ENCODE measurements at places on chromosomes 3 and 15.

- DNase-seq, result no peak
These were observed 3.2 kb downstream of the PTPRG start for GRCh38 chr3:61564395-61565059.

DNA sequence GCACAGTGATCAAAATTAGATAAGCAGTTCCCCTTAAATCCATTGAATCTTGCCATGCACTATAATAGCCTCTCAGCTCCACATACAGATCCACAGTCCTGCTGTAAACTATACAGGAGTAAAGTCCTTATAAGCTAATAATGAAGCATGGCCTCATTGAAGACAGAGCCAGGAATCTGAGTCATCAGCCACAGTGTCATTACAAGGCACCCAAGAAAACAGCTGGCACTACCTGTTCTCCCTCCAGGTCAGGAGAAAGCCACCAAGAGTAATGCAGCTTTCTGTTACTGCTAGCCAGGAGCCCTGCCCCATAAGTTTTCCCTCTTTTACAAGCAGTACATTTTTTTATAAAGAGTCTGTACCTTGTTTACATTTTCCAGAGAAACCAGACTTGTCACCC is 27.3 kb downstream of the WDR49 start:
- no peak for DNase-seq

- DNase-seq, result no peak
These were observed 5.1 kb downstream of the SCAMP2 start for GRCh38 chr15:74868059-74868458.

DNA sequence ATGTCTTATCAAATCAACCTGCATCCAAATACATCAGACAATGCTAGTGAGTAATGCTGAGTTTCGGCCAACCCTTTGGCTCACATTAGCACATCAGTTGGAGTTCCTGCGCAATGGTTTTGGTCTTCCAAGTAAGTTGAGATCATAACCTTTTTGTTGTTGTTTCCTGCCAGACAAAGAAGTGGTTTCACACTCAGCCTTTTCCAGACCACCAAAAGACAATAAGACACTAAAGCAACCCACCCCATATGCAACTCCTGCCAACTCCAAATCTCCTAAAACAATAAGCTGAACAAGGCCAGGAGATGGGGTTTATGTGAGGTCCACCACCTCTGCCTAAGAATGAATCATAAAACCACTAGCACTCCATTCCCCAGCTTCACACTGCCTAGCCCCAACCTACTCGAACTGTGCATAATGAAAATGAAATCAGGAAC is 177.0 kb downstream of the ERC2 start:
- DNase-seq, result no peak

DNA sequence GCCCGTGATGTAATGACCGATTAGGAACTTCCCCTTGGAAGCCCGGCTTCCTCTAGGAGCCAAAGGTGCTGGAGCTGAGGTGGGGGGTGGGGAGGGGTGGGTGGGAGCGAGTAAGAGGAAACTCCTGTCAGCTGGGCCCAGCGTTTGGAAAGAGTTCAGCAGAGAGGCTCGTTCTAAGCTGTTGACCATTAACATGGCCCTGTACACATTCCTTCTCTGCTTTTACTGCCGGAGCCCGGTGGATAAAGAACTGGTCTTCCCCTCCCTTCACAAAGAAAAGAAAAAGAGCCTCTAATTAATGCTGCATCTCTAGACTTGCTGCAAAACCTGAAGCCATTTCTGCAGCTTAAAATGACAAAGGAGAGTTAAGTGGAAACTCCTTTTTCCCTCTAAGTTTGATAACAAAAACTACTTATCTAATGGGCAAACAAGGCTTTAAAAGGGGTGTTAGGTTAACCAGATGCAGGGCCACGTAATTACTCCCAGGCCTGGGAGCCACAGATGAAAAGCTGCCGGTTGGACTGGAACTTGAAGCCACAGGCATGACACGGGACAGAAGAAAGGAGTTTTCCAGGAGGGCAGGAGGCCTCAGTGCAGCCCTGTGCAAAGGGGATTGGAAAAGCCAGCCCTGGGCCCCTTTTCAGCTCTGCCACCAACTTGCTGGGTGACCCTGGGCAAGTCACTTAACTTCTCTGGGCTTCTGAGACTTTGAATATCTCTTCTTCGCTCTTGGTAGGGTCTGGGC is 71.3 kb downstream of the SMAD6 start:
- DNase-seq, result no peak

DNA sequence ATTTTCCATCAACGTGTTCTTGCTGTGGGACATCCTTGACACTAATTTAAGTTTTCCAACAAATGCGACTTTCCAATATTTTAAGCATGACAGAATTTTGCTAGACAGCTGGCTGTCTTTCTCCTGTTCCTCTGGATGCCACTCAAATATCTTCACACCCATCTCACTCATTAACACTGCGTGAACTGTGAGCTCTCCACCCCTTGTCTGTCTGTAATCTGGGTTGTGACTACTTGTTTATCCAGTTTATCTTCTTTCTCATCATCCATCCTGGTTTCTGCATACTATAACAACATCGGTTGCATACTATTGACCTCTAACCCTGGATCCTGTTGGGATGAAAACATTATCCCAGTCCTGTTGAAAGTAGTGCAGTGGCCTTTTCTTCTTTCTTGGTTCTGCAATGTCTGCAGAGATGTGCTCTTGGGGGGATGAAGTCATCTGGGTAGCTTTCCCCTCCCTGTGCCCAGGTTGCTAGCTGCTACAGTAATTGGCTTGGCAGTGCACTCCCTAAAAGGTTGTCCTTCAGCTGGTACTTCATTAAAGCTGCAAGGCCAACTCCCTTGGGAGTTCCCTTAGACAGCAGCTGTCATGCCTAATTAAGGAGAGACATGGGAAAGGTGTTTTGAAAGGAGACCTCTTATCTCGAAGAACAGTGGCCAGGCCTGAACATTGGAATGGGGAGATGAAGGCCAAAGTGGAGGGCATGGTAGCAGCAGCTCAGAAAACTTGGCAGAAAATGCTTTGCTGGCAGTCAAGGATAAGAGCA is 24.7 kb downstream of the KAT2B start:
- no peak for DNase-seq

DNA sequence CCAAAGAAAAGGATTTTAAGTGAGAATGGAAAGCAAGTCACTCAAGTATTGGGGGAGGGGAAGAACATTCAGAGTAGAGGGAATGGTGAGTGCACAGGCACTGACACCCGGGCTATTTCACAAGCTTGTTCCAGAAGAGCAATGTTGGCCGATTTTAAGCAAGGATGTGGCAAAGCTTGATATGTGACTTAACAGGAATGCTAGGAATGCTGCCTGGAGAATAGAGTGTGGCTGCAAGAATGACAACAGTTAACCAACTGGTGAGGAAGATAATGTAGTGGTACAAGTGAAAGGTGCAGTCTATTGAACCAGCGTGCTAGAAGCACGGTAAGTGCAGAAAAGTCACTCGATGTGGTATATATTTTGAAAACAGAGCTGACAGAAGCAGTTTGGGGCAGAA is 6.2 kb upstream of the CCDC80 start:
- no peak for DNase-seq

DNA sequence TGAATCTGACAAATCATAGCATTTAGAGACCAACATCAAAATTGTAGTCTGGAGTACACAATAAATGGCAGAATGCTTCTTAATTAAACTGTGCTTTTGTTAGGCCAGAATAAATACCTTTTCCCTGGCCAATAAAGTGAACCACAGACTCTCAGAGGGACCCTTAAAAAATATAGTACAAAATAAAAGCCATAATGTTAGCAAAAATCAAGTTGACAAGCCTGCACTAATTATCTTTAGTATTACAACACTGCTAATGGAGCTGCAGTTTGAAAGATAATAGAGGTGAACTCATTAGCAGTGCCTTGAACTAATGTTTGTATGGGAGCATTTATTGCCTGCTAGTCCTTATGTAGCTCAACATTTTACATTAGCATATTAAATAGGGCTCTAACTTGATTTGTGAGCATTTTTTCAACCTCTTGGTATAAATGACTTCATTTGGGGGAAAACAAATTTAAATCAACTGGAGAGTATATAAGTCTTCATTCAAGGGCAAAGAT is 801.3 kb downstream of the EPHA3 start:
- DNase-seq, result no peak

DNA sequence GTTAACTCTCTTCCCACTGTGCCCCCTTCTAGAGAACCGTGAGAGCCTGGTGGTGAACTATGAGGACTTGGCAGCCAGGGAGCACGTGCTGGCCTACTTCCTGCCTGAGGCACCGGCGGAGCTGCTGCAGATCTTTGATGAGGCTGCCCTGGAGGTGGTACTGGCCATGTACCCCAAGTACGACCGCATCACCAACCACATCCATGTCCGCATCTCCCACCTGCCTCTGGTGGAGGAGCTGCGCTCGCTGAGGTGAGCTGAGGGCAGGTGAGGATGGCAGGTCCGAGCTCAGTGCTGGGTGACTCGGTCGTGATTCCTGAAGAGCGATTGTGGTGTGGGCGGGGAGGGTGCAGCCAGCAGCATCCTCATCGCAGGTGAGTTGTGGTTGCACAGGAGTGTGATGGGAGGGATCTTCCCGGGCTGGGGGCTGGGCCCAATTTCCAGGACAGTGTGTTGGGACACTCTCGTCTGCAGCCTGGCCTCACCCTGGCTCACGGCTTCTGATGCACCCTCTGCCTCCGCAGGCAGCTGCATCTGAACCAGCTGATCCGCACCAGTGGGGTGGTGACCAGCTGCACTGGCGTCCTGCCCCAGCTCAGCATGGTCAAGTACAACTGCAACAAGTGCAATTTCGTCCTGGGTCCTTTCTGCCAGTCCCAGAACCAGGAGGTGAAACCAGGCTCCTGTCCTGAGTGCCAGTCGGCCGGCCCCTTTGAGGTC is 8.0 kb downstream of the MCM2 start:
- no peak for DNase-seq
